ENCODE measurements at places on chromosomes 1 and 21. TPM values are rescaled to one million over a fixed set of nuclear protein-coding genes. Genes with fewer than 3 reads are reported as not detected.

GRCh38 chr21:39720126-39720778 lies 24.7 kb upstream of the IGSF5 start:
- no peaks in the 10 kb centered on the region for H3K36me3 ChIP-seq

Gene NBPF10
- total RNA-seq, result 3.8 TPM

Gene SLAMF9
- total RNA-seq, result not detected

- DNase-seq, result no peak
- no peaks in the 10 kb centered on the region for H3K4me1 ChIP-seq
- H3K27me3 ChIP-seq, result peaks cover 10% of the 10 kb centered on the region
- H3K27ac ChIP-seq, result no peak overlapping the region
Measured at GRCh38 chr1:20281801-20282200, 8.9 kb upstream of the VWA5B1 start.

Gene ST6GALNAC3
- 5.6 TPM for total RNA-seq

DNA sequence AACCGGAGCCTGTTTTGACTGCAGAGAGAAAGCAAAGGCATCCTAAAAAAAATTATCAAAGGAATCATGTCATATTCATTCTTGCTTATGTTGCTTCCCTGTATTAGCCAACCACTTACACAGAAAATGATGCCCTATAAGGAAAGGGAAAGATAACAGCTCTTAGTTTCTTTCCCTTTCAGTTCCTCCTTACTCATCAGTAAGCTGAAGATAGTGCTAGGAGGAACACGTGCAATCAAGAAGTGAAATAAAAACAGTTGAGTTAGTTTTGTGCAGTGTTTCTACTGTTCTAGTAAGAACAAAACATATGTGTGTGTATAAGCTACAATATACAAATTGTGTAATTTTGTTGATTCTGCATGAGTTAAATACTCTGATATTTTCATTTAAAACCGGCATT lies 45.3 kb upstream of the MTF2 start:
- no peak overlapping the region for H3K4me3 ChIP-seq
- no peak for DNase-seq
- no peaks in the 10 kb centered on the region for H3K27me3 ChIP-seq
- H3K4me1 ChIP-seq, result no peaks in the 10 kb centered on the region
- no peaks in the 10 kb centered on the region for H3K36me3 ChIP-seq

GRCh38 chr1:68157416-68157815 lies 74.9 kb downstream of the WLS start:
- H3K27ac ChIP-seq, result no peak overlapping the region
- DNase-seq, result no peak
- H3K4me1 ChIP-seq, result no peaks in the 10 kb centered on the region
- H3K4me3 ChIP-seq, result no peak overlapping the region

- H3K36me3 ChIP-seq, result no peaks in the 10 kb centered on the region
- H3K27me3 ChIP-seq, result no peaks in the 10 kb centered on the region
- no peak overlapping the region for H3K4me3 ChIP-seq
- H3K27ac ChIP-seq, result no peak overlapping the region
- DNase-seq, result no peak
Measured at GRCh38 chr21:15966231-15966630, 236.4 kb downstream of the USP25 start.

DNA sequence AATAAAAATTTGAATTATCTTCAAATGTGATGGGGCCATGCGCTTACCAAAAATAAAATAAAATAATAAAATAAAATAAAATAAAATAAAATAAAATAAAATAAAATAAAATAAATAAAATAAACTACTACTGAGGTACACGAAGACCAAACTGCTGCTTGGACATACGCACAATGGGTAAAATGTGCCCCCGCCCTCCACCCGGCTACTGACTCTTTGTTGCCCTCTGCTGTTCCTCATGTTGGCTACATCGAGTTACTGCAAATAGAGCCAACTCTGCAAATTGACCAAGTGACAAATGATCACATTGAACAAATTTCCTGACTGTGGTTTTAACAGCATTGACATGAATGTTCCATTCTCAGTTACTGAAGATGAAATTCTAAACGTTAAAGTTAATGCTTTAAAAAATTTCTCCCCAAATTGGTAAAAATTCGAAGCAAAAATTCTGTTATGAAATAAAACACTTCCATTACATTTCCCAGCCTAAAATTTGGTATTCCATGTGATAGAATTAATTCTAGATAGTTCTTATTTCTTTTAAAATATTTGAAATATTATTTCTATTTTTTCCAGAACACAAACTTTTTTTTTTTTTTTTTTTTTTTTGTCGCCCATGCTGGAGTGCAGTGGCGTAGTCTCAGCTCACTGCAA lies 18.8 kb upstream of the MAP1LC3C start:
- no peaks in the 10 kb centered on the region for H3K36me3 ChIP-seq
- H3K27me3 ChIP-seq, result no peaks in the 10 kb centered on the region
- no peak for DNase-seq
- no peak overlapping the region for H3K4me3 ChIP-seq

Gene FABP3
- 63.6 TPM for total RNA-seq

Gene AXDND1
- not detected for total RNA-seq

DNA sequence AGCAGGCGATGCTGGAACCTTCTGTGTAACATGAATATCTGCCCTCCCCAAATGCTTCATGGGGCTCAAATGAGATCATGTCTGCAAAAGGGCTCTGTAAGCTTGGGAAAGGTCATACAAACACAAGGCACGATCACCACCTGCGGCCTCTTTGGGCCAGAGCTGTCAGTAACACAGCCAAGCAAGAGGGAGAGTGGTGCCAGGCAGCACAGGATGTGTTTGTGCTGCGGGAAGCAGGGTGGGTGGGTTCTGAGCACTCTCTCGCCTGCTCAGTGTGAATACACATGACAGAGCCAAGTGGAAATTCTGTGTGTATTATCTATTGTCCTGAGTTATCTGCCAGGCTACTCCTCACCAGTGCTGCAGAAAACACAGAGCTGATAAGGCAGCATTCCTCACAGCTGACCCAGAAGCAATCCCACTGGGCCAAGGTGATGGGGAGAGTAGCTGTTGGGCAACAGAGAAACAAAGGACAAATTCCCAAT lies 101.2 kb downstream of the LAMC2 start:
- no peak overlapping the region for H3K27ac ChIP-seq
- no peaks in the 10 kb centered on the region for H3K27me3 ChIP-seq
- H3K4me3 ChIP-seq, result no peak overlapping the region

DNA sequence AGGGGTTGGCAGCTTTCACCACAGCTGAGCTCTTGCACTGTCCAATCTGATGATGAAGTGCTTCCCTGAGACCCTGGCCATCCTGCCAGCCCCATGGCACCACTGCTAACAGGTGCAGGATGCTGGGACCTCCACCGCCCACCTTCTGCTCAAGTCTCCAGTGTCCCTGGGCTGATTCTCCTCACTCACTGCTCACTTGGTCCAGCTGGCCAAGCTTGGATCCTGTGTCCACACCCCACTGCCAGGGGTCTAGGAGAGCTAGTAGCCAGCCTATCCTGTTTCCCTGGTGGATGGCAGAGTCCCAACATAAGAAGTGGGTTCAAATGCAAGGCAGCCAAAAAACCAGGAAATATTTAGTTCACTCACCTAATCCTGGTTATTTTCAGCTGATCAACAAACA lies 217.2 kb upstream of the IRF2BP2 start:
- DNase-seq, result no peak
- no peaks in the 10 kb centered on the region for H3K36me3 ChIP-seq
- H3K27ac ChIP-seq, result no peak overlapping the region
- H3K27me3 ChIP-seq, result no peaks in the 10 kb centered on the region
- peaks cover 5% of the 10 kb centered on the region for H3K4me1 ChIP-seq

DNA sequence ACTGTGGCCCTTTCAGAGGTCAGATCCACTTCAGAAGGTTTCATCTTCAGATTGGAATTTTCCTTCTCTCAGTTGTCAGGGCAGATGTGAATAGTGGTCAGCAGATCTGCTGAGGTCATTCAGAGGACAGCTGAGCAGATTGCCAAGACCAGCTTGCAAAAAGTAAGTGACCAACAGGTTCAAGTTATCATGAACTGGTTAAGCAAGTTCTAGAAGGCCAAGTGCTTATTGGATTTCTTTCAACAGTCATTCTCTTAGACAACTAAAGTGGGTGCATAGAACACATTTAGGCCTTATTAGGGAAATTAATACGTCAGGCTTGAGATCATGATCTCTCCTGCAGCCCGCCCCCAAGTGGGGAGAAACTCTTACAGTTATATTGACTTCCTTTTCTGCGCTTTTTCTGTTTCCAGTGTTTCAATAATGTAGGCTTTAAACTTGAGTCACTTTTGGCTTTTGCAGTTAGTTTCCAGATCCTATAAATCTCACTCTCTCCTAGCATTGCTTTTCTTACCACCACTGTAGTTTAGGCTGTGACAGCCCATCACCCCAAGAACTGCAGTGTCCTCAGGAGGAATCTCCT lies 96.4 kb downstream of the C1orf21 start:
- no peak overlapping the region for H3K4me3 ChIP-seq
- H3K27me3 ChIP-seq, result no peaks in the 10 kb centered on the region

Gene LCE3D
- total RNA-seq, result not detected

Gene SELP
- total RNA-seq, result 61.5 TPM

- H3K4me1 ChIP-seq, result peaks cover 56% of the 10 kb centered on the region
- DNase-seq, result no peak
- no peak overlapping the region for H3K4me3 ChIP-seq
- no peaks in the 10 kb centered on the region for H3K36me3 ChIP-seq
Measured at GRCh38 chr21:45296638-45297037, 8.9 kb upstream of the POFUT2 start.

DNA sequence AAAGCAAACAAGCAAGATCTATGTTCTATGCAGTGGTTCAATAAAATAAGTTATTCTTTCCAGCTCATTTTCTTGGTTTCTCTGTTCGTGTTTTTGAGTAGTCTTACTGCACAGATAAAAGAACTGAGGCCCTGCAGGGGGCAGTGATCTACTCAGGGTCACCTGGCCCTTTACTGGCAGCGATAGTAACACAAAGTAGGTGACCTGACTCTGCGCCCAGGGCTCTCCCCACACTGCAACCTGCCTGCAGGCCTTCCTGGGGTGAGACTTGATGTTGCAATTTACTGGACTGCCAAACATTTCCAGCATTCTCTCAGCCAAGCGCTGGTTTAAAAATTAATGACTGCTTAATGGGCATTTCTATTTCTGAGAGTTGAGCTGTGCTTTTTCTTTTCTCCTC lies 110.3 kb downstream of the HUNK start:
- no peaks in the 10 kb centered on the region for H3K4me1 ChIP-seq
- peak; percentile 78 for DNase-seq
- no peak overlapping the region for H3K27ac ChIP-seq

DNA sequence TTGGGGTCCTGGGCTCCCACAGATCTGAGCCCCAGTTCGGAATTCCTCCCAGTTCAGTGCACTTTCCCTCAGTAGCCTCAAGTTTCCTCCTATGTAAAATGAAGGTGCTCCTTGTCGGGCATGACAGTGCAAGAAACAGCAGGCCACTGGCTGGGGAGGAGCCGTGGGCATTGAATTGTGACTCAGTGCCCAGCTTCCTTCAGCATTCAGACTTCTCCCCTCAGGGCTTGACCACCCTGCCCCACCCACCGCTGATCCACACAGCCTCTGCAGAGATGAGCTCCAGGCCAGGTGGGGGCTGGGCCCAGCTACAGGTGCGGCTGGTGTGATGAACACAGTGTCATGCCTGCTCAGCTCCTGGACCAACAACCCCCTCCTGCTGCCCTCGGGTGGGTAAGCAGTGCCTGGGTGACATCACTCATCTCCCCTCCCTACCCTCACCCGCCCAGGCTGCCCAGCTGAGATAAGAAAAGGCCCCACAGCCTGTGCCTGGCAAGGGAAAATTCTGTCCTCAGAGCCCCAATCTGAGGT lies 4.9 kb downstream of the MOB3C start:
- peaks cover 24% of the 10 kb centered on the region for H3K36me3 ChIP-seq
- peaks cover 46% of the 10 kb centered on the region for H3K4me1 ChIP-seq
- H3K27me3 ChIP-seq, result no peaks in the 10 kb centered on the region
- no peak overlapping the region for H3K27ac ChIP-seq
- no peak overlapping the region for H3K4me3 ChIP-seq

Gene LPAR3
- 3.6 TPM for total RNA-seq

- H3K27me3 ChIP-seq, result peaks cover 14% of the 10 kb centered on the region
- no peak overlapping the region for H3K27ac ChIP-seq
- H3K4me3 ChIP-seq, result no peak overlapping the region
- peaks cover 7% of the 10 kb centered on the region for H3K4me1 ChIP-seq
- no peaks in the 10 kb centered on the region for H3K36me3 ChIP-seq
- no peak for DNase-seq
Measured at GRCh38 chr1:201262963-201263608, 20.2 kb upstream of the PKP1 start.

Gene PLD5
- total RNA-seq, result 0.87 TPM

DNA sequence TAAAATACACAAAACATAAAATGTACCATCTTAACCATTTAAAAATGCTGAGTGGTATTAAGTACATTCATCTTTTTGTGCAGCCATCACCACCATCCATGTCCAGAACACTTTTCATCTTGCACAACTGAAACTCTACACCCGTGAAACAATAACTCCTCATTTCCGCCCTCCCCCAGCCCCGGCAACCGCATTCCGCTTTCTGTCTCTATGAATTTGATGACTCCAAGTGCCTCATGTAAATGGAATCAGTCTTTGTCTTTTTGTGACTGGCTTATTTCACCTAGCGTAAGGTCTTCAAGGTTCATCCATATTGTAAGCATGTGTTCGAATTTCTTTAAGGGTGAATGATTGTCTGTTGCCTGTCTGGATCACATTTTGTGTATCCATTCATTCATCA lies 37.2 kb downstream of the SCCPDH start:
- no peak overlapping the region for H3K4me3 ChIP-seq
- no peaks in the 10 kb centered on the region for H3K27me3 ChIP-seq
- H3K4me1 ChIP-seq, result no peaks in the 10 kb centered on the region
- no peak overlapping the region for H3K27ac ChIP-seq
- H3K36me3 ChIP-seq, result peaks cover 51% of the 10 kb centered on the region

DNA sequence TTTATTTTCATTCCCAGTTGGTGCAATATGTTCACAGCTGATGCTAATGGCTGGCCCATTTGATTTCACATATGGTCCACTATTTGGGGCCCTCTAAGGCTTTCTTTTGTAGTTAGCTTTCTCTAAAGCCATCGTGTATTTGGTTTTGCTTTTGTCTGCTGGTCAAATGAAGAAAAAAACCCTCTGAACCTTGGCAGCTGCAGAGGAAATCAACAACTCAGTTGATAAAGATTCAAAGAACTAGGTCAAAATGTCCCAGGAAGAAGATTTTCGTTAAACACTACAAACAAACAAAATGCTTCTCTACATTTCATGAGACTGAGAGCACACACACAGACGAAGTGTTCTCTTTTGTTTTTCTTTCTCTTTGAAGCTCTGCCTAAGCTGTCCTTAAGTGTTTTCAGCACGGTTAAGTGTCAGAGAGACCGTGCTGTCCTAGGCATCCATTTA lies 655.0 kb downstream of the RWDD3 start:
- no peaks in the 10 kb centered on the region for H3K4me1 ChIP-seq
- H3K27me3 ChIP-seq, result no peaks in the 10 kb centered on the region
- DNase-seq, result no peak
- no peak overlapping the region for H3K4me3 ChIP-seq
- no peaks in the 10 kb centered on the region for H3K36me3 ChIP-seq

Gene OR2G6
- total RNA-seq, result not detected

DNA sequence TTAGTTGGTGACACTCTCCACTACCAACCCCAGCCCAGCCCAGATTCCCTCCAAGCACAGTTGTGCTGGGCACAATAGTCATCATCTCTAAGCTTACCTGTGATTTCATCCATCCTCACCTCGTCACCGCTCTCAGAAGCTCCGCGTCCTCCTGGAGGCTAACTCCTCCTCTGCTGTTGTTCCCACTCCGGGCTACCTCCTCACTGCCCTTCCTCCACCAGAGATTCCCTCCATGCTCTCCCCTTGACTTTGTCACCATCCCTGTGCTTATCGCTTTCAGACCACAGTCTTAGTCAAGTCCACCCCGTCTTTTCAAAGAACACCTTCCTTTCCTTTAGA lies 47.0 kb upstream of the KIF26B start:
- no peak overlapping the region for H3K27ac ChIP-seq
- H3K27me3 ChIP-seq, result no peaks in the 10 kb centered on the region
- no peaks in the 10 kb centered on the region for H3K4me1 ChIP-seq
- no peaks in the 10 kb centered on the region for H3K36me3 ChIP-seq
- peak; percentile 39 for DNase-seq
- H3K4me3 ChIP-seq, result no peak overlapping the region
